ENCODE measurements at places on chromosomes 1 and 21.

DNA sequence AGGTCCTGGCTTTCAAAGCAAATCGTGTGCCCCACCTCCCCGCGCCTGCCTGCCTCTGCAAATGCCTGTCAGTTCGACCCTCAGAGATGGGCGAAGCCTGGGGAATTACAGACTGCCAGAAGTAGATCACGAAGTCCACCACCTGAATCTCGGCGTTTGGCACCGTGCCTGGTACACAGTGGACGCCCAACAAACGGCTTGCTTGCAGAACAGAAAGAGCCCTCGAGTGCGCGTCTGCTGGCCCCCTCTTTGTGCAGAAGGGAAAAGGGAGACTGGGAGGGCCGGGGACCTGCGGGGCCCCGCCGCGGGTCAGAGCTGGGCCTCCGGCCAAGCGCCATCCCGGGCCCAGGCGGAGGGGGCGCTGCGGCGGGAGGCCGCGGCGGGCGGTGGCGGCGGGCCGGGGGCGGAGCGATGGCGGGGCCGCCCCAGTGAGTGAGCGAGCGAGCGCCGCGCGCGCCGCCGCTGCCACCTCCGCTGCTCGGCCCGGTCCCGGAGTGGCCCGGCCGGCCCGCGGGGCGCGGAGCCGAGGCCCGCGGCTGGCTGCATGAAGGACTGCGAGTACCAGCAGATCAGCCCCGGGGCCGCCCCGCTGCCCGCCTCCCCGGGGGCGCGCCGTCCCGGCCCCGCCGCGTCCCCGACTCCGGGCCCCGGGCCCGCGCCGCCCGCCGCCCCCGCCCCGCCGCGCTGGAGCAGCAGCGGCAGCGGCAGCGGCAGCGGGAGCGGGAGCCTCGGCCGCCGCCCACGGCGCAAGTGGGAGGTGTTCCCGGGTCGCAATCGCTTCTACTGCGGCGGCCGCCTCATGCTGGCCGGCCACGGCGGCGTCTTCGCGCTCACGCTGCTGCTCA, at the start of gene ZDHHC18:
ZDHHC18 (plus strand) TSS at position 428 of the 845 bp plus-strand sequence; CDS start at position 545, 117 bp downstream.
- peak; percentile 37 for DNase-seq

GRCh38 chr1:117137281-117137855, 15.8 kb upstream of the TRIM45 start:
- no peak for DNase-seq

GRCh38 chr1:167066333-167067122, 23.6 kb downstream of the GPA33 start:
- DNase-seq = peak; percentile 53

DNA sequence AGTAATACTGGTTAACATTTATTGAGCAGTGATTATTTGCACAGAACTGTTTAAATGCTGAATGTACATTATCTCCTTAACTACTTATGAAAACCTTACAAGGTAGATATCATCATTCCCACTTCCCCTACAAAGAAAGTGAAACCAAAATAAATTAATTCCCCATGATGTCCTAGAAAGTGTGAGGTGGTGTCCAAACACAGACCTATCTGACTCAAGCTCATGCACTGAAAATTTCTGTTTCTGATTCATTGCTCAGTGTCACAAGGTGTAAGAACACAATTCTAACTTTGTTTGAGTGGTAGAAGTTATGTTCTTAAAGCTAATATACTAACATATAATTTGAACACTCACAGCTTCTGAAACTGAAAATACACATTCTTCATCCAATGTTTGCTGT, 178.7 kb downstream of the MRPL39 start:
- no peak for DNase-seq

DNA sequence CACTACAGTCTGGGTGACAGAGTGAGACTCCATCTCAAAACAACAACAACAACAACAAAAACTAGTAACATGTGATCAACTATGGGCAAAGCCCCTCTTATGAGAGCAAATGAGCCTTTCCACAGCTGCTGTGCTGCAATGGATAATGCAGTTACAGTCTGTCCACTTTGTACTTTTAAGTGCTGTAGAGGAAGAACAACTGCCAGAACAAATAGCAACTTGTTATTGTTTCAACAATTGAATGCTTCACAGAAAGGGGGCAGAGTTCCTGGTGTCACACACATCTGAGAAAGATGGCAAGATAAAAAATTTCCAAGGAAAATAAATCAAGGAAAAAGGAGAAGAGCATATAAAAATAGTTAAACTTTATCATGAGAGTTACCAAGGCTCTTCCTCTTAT, 243.6 kb upstream of the DMRTA2 start:
- no peak for DNase-seq

- no peak for DNase-seq
Measured at GRCh38 chr1:37338658-37339057, 135.7 kb upstream of the ZC3H12A start.

DNA sequence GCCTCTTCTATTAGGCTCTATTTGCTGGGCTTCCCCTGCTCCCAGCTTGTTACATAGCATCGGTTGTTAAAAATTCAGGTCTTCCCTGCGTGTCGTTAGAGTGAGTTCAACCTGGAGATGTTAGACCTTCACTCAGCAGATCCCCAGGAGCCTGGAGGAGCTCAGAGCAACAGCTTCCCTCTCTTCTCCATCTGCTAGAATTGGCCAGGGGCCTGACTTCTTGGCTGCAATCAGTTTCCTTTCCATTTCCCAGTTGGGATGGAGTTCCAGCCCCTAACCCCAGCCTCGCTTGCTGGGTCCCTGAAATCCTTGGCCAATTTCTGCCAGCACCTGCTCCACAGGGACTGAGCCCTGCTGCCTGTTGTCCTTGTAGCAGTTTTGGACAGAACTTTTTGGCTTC, 55.9 kb downstream of the MT1HL1 start:
- DNase-seq = no peak

DNA sequence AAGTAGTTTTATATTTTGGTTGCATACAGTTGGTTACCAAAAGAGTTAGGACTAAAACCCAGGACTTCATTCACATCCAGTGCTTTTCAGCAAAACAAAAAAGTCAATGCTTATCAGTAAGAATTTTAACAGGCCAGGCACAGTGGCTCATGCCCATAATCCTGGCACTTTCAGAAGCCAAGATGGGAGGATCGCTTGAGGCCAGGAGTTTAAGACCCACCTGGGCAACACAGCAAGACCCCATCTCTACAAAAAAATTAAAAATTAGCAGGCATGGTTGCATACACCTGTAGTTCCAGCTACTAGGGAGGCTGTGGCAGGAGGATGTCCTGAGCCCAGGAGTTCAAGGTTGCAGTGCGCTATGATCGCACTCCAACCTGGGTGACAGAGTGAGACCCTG, 47.3 kb downstream of the AKT3 start:
- no peak for DNase-seq

GRCh38 chr1:40394491-40395172, 21.1 kb downstream of the SMAP2 start:
- no peak for DNase-seq

- no peak for DNase-seq
Measured at GRCh38 chr1:244444854-244445253, 6.9 kb downstream of the ADSS2 start.

DNA sequence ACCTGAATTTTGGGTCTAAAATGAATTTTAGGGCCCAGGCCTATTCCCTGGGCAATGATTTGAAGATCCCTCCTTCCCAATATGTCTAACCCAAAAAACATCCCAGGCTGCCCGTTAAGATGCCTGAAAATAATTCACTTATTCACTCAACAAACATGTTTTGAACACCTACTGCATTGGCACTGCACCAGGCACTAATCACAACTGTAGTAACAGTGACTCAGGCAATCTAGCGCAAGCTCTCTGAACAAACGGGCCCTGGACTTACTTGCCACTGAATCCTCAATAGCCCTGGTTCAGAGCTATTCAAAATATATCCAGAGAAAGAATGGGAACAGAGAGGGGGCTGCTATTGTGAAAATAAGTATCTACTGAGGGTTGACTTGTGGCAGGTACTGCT, 4.2 kb downstream of the CD244 start:
- DNase-seq = no peak

DNA sequence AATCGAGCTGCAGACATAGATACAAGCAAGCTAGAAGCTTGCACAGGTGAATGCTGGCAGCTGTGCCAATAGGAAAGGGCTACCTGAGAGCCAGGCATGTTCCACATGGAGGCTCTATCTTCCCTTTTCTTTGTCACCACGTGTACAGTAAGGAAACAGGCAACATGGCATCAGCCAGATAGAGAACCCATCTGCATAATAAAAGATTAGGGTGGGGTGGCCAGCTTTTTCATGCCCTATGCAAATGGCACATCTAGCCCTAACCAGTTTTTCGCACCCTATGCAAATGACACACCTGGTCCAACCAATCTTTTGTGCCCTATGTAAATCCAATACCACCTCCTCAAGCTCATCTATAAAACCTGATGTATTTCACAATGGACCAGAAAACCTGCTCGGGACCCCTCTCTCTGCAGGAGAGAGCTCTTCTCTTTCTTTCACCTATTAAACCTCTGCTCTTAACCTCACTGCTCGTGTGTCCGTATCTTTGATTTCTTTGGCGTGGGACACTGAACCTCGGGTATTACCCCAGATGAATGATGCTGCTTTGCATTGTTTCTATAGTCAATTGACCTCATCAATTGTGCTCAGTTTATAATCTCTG, 93.9 kb downstream of the SLC30A10 start:
- DNase-seq = no peak
